Fibroblast of skin of scalp (primary cell): ENCODE measurements at places on chromosomes 2 and 18.

- no peak for DNase-seq
Observed at GRCh38 chr2:74646201-74646600, 1.9 kb downstream of the M1AP start.

- peak; percentile 22 for DNase-seq
Observed at GRCh38 chr18:63186520-63187222, 132.9 kb downstream of the BCL2 start.

GRCh38 chr2:33015421-33016142, 68.8 kb downstream of the LTBP1 start:
- DNase-seq: peak; percentile 72

DNA sequence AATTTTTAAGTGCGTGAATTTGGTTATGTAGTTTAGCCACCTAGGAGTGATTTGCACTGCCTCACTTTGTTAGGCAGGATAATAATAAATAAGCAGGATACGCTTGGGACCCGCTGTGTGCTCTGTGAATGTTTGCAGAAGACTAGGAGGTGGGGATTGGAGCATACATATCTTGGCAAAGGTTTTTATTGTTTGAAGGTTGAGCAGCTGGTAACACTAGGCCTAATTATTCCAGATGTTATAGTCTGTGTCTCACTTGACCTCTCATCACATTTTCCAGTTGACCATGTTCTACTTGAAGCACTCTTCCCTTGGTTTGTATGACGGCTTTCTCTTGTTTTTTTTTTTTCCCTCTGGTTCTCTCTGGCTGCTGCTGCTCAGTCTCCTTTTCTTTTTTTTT, 42.7 kb downstream of the FHOD3 start:
- no peak for DNase-seq

- peak; percentile 80 for DNase-seq
Observed at GRCh38 chr2:141329964-141330363, 800.9 kb downstream of the LRP1B start.

- DNase-seq: no peak
Observed at GRCh38 chr2:134466141-134466540, 212.3 kb downstream of the MGAT5 start.

- no peak for DNase-seq
Observed at GRCh38 chr18:67977067-67977616, 460.6 kb upstream of the DSEL start.

DNA sequence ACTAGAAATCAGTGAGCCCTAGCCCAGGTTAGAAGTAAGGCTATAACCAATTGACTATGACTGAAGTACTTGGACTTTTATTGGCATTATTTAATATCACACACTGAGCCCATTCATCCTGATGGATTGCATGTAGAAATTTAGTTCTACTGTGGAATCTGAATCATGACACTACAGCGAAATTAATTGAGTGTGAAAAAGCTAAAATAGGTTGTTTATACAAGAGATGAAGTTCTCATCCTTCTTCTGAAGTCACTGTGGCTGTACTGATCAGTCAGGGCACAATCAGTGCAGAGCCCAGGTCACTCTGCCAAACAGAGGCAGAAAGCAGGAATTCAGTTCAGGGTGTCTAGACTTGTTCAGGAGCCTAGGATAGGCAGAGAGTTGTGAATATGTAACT, 158.9 kb downstream of the BABAM2 start:
- DNase-seq: no peak

DNA sequence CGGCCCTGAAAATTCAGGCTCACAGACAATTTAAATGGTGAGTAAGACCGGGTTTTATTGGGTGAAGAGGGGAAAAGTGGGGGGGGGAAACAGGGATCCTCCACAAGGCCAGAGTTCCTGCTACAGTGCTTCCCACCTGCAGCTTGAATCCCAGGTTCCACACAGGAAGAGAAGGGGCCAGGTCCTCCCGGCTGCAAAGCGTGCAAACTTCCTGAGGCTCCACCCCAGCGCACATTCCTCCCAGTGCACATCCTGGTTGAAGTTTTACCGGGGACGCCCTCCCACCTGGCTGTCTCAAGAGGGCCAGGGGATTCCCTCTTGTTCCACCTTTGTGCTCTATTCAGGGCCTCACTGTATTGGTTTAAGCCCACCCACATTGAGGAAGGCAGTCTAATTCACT, 347.7 kb upstream of the REG3G start:
- no peak for DNase-seq

GRCh38 chr2:142315346-142315745, 184.5 kb upstream of the LRP1B start:
- DNase-seq: no peak

DNA sequence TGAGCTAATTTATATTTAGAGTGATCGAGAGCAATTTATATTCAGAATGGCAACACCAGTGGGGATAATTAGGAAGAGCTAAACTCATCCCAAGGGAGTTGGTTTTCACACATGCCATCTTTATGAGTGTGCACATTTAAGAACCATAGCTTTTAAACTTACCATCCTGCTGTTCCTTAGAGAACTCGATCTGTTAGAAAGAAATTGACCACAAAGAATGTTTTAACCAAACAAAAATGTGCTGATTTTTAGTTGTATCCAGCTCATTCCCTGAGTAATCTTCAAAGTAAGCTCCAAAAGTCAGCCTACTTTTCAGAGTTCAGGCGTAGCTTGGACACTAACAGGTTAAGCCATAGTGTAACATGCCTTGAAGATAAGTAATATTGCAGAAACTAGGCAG, 12.6 kb downstream of the MYL1 start:
- no peak for DNase-seq

DNA sequence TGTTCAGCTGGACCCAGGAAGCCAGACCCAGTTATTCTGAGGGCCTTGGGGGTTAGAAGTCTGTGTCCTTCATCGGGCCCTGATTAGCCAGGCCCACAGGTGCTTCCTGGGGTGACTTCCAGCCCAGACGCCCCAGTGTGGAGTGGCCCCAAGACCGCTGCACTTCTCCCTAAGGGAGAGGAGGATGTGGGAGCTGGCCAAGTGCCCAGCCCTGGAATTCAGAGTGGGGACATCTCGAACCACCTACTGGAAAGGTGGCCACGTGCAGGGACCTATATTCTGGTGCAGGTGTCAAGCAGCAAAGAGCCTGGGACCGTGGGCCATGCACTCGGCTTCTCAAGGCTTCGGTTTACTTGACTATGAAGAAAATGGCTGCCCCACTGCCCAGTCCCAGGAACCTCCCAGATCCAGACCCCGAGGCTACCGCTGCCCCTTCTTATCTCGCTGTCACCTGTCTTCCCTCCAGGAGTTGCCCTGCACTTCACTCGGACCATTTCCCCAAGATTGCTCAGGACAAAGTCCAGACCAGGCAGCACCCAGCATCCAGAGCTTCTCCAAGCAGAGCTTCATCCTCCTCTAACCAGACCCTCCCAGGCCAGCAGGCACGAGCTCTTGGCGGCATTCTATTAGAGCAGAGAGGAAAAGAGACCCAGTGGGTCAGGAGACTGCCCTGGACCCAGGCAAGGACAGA, 142.8 kb upstream of the ID2 start:
- no peak for DNase-seq

GRCh38 chr18:80225685-80226084, 21.6 kb downstream of the PARD6G start:
- no peak for DNase-seq

GRCh38 chr18:26741758-26742157, 123.7 kb downstream of the AQP4 start:
- no peak for DNase-seq

GRCh38 chr2:26658691-26659346, 17.7 kb upstream of the CIB4 start:
- DNase-seq: no peak

- DNase-seq: no peak
Observed at GRCh38 chr18:74516271-74517235, 17.7 kb upstream of the CNDP1 start.

- no peak for DNase-seq
Observed at GRCh38 chr2:171348056-171348455, 85.7 kb downstream of the METTL8 start.

- DNase-seq: no peak
Observed at GRCh38 chr2:23127465-23127864, 257.5 kb upstream of the KLHL29 start.

GRCh38 chr2:172287605-172288315, 139.6 kb upstream of the ITGA6 start:
- DNase-seq: no peak

GRCh38 chr2:207819839-207820784, 50.4 kb upstream of the FZD5 start:
- no peak for DNase-seq

DNA sequence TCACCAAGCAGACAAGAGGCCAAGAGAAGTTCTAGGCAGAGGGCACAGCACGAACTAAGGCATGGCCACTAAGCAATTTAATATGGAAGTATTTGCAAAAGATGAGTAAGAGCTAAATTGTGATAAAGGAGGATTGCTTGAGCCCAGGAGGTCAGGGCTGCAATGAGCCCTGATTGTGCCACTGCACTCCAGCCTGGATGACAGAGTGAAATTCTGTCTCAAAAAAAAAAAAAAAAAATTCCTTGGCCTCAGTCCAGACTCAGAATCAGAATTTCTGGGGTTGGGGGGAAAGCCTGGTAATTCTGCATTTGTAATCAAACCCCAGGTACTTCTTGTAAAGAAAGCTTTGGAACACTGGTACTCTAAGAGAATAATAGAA, 46.8 kb upstream of the RTN4 start:
- DNase-seq: no peak

- no peak for DNase-seq
Observed at GRCh38 chr2:99771681-99772333, 282.0 kb upstream of the REV1 start.

- DNase-seq: no peak
Observed at GRCh38 chr2:2590141-2590540, 259.1 kb upstream of the MYT1L start.

DNA sequence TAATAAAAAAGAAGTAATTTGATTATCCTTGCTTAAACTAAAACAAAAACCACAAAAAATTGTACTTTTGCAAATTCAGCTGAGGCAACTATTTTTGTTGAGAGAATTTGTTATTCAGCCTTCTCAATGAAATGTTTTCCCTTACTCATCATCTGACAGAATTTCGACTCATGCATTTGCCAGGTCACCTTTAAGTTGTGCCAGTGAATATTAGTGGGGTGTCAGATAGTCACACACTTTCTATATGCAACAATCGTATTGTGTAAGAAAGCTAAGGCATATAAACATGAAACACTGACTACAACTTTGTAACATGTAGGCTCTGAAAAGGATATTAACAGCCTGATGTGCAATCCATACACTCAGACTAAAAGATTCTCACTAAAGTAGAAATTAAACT, 1653.1 kb upstream of the SLC39A10 start:
- no peak for DNase-seq

- DNase-seq: no peak
Observed at GRCh38 chr2:145653553-145653952, 1133.6 kb upstream of the ZEB2 start.

- no peak for DNase-seq
Observed at GRCh38 chr18:69981948-69982347, 34.3 kb upstream of the CD226 start.

DNA sequence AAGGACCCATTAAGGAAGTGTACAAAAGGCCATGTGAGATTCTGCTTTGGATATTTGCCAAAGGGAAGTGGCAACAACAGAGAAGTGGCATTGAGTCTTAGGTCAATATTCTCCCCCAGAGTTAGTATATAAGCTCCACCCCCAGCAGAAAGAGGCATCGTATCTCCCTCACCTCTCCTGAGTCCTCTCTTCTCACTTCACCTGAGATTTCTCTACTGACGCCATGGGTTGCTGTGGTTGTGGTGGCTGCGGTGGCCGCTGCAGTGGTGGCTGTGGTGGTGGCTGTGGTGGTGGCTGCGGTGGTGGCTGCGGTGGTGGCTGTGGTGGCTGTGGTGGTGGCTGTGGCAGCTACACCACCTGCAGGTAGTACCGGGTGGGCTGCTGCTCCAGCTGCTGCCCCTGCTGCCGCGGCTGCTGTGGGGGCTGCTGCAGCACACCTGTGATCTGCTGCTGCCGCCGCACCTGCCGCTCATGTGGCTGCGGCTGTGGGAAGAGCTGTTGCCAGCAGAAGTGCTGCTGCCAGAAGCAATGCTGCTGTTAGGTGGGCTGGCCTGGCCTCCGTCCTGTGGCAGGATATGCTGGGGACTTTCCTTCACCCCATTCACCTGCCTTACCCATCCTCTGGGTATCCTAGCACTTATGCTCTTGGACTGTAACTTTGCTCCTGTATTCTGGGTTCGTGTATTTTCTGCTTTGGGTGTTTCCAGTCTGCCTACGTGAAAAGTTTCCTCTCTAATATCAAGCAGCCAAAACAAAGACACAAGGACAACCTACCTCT, 5.9 kb downstream of the SCYGR3 start:
- no peak for DNase-seq

DNA sequence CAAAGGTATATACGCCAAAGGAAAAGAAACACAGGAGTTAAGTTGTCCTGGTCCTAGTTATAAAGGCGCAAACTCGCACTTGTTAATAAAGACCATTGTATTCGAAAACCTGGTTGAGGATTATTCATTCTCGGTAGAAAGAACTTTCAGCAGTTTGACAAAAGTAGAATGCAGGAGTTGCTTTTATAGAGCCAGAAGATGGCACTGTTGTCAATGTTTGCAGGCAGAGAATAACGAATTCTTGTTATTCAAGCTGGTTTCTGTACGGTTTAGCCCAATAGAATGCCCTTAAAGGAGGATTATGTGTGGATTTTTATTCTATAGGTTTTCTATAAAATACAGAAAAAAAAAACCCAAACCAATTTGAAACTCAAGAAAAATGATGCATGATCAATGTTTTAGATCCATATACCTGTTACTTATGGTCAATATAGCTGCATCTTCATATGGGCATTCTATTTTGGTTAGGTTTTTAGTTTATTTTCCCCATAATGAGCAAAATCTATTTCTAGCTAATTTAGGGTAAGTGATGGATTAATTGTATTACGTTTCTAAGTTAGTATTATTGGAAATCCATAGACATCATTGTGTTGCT, 510.3 kb downstream of the PLCL1 start:
- DNase-seq: peak; percentile 66

DNA sequence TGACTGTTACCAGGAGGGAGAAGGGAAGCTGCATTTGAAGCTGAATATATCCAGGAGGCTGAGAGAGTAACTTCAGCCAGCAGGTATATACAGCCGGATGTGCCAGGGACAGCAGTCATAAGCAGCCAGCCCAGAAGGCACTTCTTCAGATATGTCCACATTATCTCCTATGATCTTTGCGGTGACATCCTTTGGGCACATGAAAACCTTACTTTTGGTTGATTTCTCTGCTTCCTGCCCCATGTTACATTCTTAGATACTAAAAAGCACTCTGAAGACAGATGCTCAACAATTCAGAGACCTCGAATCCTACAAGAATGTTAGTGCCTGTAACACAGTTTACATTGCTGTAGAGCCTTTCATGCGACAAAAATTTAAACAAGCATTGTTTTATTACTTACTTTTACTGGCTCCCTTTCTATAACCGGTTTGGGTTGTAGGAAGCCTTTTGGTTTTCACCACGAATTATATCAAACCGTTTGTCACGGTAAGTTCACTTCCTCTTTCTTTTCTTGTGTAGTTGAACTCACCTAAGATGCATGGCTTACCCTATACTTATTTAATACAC, 50.3 kb upstream of the TLK1 start:
- DNase-seq: no peak
